NCI-H2081 (cell line): ENCODE measurements at places on chromosomes 3 and 15.

DNA sequence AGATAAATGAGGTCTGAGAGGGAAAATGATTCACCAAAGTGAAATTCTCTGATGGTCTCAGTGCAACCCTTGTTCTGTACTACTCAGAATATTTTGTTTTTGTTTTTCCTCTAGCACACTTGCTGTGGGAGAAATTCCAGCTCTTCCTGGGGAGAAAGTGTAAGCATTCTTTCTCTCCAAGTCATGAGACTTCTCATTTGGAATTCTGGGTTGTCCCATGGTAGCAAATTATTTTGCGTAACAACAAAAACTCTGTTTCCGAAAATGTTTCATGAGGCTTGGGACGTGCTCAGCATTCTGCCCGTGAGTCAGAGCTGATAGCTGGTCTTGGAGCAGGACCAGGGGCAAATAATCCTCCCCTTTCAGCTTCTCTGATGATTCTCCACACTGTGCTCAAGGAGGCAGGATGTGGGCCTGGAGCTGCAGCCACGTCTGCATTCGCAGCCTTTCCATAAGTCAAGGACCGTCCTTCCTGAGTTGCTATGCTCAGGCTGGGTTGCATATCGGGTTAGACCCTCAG lies 70.3 kb downstream of the SENP2 start:
- no peak for DNase-seq

DNA sequence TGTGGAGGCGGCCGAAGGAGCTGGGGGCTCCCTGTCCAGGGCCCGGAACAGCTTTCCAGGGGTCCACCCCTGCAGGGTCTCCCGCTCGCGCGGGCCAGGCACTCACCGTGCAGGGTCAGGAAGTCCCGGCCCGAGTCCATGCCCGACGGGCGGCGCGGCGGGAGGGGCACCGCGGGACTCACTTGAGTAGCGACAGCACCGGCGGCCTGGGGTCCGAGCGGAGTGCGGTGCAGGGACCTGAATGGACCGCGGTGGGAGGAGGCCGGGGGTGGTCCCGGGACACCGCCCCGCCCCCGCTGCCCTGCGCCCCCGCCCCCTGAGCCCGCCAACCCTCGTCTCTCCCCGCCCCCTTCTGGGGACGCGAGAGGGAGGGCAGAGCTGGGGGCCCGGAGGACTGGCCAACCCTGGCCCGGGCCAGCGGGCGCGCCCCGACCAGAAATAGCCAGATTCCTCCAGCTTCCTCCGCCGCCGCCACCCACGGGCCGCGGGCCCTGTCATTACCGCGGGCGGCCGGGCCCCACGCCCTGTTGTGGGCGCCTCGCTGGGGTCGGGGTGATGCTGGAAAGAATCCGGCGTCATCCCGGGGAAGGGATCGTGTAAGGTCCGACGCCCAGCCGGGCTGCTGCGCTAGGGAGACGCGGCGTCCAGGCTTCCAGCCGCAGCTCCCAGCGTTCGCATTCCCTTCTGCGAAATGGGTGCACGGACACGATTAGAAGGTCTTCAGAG lies at the start of gene PLCD1:
TSS of gene PLCD1 (minus strand) at position 243 of the 726 bp plus-strand sequence. CDS start at position 140, 103 bp downstream.
- DNase-seq: no peak

DNA sequence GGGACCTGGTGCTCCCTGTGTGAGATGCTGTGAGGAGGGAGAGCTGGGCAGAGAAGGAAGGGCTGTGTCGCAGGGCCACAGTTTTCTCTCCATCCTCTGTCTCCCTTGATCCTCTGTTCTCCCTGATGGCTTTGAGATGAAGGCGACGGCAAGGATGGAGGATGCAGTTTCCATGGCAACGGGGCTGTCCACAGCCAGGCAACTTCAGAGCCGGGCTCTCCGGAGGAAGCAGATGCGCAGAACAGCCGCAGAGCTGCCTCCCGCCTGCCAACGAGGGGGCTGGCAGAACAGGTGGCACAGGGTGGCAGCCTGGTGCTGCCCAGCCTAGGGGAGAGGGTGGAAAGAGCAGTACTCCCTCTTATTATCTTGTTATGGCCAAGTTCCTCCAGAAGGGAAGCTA lies 9.9 kb upstream of the GRM2 start:
- DNase-seq: no peak

DNA sequence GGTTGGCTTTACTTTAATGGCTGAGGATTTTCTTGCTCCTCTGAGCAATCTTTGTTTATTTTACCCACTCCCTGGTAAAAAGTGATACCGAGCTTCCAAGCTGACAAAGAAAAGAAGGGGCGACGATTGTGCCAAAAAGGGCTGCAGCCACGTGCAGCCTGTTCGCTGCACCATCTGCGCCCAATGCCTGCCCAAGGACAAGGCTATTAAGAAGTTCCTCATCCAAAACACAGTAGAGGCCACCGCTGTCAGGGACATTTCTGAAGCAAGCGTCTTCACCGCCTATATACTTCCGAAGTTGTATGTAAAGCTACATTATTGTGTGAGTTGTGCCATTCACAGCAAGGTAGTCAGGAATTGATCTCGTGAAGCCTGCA lies 4.4 kb downstream of the ARHGAP31 start:
- DNase-seq: no peak

DNA sequence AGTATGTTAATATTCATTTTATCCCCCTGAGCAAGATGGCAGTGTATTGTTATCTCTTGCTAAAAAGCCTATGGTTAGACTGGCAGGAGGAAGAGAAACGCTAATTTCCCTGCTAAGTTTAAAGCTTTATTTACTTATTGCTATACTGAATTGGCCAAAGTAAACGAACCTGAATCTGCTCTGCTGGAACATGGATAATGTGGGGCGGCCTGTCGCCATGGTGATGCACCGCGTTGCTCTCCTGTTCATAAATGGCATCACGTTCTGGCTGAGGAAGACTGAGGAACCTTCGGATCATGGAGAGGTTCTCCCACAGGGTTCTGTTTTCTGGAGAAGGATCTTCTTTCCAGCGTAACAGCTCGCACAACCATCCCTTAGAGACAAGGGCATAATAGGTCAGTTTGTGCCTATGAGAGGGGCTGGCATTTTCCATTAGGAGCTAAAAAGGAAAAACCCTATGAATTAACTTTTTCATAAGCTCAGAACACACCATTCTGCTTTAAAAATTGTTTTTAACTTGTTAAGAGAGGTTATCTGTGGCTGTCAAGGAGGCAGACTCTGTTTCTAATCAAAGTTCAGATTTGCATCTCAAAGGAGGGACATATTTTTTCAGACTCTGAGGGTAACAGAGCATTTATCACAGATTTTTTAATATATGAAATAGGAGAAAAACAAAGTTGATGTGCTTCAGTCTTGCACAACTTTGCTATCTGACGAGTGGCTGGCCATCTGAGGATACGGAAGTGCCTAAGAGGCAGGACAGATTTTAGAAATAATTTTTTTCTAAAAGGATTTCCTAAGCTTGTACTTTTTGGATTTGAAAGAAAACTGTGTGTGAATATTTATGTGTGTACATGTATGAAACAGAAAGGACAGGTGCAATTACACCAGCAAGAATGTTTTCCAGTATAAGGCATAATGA lies 73.1 kb downstream of the SATB1 start:
- DNase-seq: peak; percentile 80

- no peak for DNase-seq
Observed at GRCh38 chr15:58650102-58650501, 99.4 kb downstream of the ADAM10 start.

DNA sequence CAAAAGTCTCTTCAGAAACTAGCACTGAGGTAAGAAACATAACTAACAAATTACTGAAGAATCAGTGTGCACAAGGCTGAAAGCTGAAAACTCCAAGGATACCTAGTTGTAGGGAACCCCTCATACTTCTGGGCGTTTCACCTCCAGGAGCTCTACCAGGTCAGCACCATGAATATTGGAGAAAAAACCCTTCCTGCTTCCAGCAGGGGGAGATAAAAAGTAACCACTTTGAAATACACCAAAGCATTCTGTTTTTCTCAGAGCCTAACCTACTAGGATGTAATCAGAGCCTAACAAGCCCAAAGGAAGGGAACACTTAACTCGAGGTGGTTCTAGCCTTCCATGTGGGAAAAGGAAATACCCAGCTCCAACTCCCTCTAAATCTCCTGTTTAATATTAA lies 175.8 kb upstream of the MME start:
- no peak for DNase-seq

GRCh38 chr3:37691213-37691830 lies 170.4 kb upstream of the CTDSPL start:
- DNase-seq: no peak

GRCh38 chr15:62377736-62378480 lies 212.8 kb upstream of the C2CD4B start:
- DNase-seq: no peak

- no peak for DNase-seq
Observed at GRCh38 chr15:90637693-90638092, 79.5 kb upstream of the BLM start.

DNA sequence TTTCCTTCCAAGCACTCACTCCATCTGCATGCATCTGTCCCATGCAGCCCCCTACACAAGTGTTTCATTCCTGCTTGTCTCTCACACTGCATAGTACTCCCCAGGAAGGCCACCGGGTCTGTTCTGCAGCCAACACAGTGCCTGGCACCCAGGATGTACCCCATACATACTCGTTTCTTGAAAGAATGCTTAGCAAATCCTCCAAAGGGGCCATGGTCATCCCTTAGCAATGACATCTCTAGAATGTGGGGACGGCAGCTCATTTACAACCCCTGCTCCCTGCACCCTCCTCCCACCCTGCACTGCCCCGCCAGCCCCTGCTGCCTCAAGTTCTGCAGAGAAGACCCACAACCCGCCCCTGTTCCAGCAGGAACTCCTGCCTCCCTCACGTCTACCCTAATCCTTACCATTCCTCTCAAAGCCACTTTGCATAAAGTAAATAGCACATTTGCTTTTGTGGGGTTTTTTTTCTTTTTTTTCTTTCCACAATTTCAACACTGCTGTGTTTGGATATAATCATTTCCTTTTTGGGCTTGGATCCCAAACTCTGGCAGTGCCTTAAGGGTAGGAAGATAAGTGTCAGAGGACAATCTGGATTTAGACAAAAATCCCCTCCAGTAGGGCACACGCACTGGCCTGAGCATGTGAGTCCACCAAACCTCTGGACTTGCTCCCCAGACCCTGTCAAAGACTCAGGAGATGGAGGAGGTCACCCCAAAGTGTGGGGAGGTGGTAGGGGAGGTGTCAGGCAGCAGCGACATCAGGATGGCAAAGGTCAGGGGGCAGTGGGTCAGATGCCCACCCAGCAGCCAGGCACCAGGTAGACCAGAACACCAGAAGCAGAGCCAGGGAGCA lies 68.4 kb downstream of the MEGF11 start:
- no peak for DNase-seq

- no peak for DNase-seq
Observed at GRCh38 chr3:25377042-25377441, 51.0 kb upstream of the RARB start.

DNA sequence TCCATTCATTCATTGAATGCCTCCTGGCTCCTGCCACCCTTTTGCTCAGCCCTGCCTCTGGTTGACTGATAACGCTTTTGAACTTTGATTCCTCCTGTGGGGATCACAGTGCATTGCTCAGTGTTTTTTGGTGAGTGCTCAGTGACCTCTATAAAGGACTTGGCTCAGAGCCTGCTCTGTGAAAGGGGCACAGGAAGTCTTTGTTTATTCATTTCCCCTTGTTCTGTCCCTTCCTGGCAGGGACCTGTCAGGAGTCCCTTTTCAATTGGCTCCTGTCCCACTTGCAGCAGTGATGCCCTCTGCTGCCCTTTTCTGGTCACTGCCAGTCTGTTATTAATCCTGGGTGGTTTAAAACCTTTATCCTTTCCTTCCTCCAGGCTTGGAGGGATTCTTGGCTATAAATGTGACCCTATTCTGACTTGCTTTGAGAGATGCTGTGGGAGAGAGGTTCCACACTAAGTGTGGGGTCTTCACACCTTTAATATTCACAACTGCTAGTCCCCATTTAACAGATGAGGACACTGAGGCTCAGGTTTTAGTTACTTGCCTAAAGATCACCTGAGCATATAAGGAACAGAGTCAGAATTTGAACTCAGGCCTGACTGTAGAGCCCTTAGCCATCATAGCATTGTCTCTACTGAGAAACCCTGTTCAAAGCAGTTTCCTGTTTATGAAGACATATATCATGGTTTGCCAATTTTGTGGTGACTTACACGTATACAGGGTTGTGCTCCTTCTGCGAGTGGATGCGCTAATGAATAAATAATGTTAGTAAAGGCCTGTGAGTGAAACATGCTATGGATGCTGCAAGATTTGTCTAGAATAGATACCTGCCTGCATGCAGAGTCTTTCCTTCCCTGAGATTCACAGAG lies 23.2 kb upstream of the TATDN2 start:
- DNase-seq: peak; percentile 61

DNA sequence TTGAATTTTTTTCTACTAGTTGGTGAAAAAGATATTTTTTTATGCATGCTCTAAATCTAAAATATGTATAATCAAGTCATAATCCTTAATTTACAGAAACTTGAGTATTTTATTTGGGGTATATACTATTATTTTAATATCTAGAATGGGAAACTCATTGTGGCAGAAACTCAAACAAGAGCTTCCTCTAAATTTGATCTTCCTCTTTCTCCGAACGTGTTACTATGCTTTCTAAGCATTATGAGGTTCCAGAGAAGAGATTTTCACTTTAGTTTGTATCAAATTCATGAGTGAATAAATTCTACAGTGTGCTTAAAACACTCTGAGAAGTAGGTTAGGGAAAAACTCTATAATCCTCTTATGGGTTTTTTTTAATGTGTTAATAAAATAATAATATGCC lies 173.1 kb downstream of the POTEB3 start:
- DNase-seq: no peak

GRCh38 chr15:75420698-75421097 lies 30.8 kb downstream of the SIN3A start:
- no peak for DNase-seq

- no peak for DNase-seq
Observed at GRCh38 chr3:105933871-105934270, 65.1 kb upstream of the CBLB start.

DNA sequence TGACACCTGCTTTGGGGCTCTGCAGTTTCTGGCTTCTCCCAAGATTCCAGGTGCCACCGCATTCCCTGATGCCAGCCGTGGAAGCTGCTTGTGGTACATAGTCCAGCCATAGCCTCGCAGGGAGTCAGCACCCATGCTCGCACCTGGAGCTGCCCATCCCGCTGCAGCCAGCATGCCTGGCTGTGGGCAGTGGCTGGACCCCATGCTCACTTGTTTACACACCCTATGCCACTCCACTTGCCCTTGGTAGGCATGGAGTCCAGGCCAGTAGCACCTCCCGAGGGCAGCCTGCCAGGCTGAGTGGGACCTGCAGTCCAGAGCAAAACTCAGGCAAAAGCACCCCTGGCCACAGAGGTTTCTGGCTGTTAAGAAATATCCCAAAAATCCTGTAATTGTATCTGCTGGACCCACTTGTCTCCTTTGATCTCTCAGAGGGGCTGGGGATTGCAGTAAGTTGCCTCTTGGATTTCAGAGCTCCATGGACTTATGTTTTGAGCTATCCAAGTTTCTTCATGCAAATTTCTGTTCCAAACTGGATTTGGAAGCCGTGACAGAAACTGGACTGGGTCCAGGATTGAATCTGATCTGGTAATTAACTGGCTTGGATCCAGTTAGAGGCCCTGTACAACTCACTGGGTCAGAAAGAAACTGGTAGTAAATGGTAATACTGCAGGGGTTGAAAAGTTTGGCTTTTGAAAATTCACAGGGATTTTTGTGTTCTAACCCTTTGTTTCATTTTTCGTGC lies 149.3 kb downstream of the FMN1 start:
- no peak for DNase-seq
